ENCODE measurements at places on chromosomes 11 and 22. TPM values are rescaled to one million over a fixed set of nuclear protein-coding genes. Genes with fewer than 3 reads are reported as not detected.
A peak's percentile ranks its signal among the peaks of the same experiment; 100 is the strongest.

Gene MGAT3
- 1.0 TPM for total RNA-seq

- no peak for DNase-seq
Measured at GRCh38 chr11:8069771-8070170, 11.2 kb upstream of the TUB start.

Gene NLRP14
- total RNA-seq, result not detected

Gene TP53AIP1
- total RNA-seq, result not detected

DNA sequence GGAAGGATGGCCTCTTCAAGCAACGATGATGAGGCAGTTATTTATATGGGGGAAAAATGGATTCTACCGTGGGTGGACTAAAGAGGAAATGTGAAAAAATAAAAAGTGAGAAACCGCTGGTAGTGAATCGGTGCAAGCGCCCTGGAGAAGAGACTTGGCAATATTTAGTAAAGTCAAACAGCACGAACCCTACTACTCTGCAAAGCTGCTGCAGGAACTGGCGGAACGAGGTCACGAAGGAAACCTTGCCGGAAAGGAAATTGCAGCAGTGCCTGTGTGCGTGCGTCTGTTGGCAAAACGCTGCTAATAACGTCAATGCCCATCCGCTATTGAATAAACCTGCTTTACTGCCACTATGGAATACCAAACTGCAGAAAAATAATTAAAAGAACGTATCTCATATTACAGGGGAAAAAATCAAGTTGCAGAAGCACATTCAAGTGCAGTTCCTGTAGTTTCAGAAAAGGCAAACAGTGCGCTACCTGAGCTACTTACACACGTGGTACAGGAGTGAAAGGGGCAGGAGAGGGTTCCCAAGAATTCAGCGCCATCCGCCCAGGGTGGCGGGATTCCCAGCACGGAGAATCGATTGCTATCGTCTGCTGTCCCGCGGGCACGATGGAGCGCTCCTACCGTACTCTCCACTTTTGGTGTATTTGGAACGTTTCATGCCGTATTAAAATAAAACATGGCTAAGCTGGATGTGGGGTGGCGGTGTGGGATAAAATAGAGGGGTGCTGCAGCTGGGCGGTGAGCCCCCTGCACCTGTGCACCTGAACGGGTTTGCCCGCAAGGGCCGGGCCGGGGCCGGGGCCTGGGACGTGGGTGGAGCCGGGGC, 585 bp upstream of the NADSYN1 start:
- peak; percentile 23 for DNase-seq

GRCh38 chr11:3609416-3610265, 32.2 kb downstream of the ART5 start:
- no peak for DNase-seq

DNA sequence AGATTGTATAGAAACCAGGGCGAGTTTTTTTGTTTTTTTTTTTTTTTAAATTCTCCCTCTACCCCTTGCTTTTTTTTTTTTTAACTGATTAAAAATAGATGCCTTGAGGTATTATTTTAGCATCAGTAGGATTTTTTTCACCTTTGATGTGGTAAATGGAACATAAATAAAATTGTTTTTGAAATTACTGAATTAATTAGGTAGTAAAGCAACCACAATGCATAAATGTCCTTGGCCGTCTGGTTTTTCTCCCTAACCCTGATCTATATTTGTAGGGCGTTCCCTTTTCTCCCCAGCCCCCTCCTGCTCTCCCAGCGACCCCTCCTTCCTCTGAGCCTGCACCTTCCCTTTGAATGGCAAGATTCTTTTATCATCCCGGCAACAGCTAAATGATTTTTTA, 107.8 kb downstream of the ZBTB16 start:
- DNase-seq, result no peak

Gene MUC2
- 0.90 TPM for total RNA-seq

- no peak for DNase-seq
Measured at GRCh38 chr11:57294225-57295131, 30.3 kb downstream of the TNKS1BP1 start.

- DNase-seq, result no peak
Measured at GRCh38 chr11:132208477-132209055, 838.2 kb downstream of the NTM start.

- no peak for DNase-seq
Measured at GRCh38 chr22:23827351-23827995, 11.3 kb downstream of the DERL3 start.

- peak; percentile 94 for DNase-seq
Measured at GRCh38 chr22:17258015-17258787, 39.0 kb upstream of the ADA2 start.

Gene BANF1
- total RNA-seq, result 57.4 TPM

Gene MISFA
- 4.5 TPM for total RNA-seq

Gene PACSIN3
- 223 TPM for total RNA-seq

DNA sequence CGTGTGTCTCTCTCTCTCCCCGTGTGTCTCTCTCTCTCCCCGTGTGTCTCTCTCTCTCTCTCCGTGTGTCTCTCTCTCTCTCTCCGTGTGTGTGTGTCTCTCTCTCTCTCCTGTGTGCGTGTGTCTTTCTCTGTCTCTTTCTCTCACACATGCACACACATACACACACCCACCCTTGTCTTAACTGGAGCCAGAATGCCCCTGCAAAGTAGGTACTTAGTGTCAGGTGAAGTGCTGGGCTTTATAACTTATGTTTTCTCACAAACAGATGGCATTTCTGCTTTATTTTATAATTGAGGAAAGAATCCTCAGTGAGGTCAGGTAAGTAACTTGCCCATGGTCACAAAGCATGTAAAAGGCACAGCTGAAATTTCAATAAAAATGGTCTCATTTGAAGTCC, 106.0 kb downstream of the CSNK2A3 start:
- DNase-seq, result no peak

Gene C11orf21
- not detected for total RNA-seq
